ENCODE measurements at places on chromosomes 3 and 15.

GRCh38 chr3:114449271-114450007 lies 155.6 kb downstream of the TIGIT start:
- DNase-seq, result no peak

DNA sequence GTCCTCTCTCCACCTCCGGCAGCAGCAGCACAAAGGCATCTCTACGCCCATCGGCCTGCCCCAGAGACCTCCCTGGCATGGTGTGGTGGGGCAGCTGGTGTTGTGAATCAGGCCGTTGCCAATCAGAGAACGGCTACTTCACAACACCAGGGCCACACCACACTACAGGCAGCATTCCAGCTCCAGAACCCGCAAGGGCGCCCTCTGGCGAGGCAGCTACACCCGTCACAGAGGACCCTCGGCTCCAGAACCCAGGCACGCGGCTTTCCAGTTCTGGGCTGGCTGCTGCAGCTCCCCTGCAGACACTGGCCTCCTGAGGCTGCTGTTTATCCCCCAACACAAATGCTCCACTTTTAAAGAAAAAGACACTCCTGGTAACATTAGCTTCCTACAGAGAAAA lies 127.5 kb upstream of the TOPAZ1 start:
- DNase-seq, result no peak

GRCh38 chr3:103818800-103819199 lies 1384.0 kb downstream of the ZPLD1 start:
- DNase-seq, result no peak

- no peak for DNase-seq
Observed at GRCh38 chr3:5441401-5441800, 253.9 kb downstream of the EDEM1 start.

DNA sequence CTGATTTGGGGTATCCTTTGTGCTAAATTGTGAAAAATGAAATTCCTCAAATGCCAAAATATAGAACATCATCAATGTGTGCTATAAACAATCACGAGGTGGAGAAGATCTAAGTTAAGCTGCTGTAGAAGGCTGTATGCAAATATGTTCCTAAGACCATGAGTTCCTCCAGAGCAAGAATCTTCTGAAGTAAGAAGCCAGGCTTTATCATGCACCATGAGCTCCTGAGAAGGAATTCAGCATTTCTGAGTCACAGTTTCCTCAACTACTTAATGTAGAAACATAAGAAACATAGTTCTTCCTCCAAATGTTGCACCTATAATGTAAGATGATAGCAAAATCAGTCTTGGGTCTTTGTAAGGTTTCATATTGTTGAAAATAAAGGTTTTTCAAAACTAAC lies 241.7 kb upstream of the MDFIC2 start:
- DNase-seq, result no peak

DNA sequence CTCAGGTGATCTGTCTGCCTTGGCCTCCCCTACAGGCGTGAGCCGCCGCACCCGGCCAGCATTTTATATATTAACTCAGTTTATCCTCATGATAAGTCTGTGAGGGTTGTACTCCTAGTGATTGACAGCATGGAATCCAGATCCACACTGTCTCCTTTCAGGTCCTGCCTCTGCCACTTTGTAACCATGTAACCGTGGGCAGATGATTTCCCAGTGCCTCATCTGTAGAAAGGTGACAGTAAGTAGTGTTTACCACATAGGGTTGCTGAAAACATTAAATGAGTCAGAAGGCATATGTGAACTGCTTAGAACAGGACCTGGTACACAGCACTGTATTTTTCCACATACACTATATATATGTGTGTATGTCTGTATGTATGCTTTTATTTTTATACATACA lies 2.4 kb downstream of the FYTTD1 start:
- DNase-seq, result no peak

- peak; percentile 81 for DNase-seq
Observed at GRCh38 chr15:84633311-84634227, 20.5 kb downstream of the WDR73 start.

- no peak for DNase-seq
Observed at GRCh38 chr3:34238407-34238806, 440.0 kb downstream of the PDCD6IP start.

DNA sequence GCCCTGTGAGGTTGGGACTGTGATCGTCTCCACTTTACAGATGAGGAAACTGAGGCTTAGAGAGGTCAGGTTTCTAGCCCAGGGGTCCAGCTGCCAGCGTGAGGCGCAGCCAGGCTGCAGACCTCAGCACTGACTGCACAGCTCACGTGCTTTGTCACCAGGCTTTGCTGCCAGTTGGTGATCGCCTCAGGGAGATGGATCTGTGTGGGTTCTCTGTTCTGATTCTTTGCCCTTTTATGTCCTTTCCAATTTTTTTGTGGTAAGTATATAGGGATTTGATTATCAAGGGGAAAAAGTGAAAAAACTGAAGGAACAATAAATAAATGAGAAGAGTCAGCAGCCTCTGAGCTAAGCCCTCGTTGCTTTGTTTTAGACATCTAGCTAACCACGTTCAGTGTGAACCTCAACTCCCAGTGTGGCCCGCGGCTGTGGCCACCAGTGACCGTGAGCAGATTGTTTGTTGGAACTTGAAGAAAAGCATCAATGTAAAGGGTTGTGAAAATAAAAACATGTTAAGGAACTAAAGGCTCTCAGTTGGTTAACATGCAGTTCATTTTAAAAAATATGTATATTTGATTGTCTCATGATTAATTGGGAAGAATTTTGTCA lies 117.6 kb downstream of the PDE8A start:
- DNase-seq, result no peak

GRCh38 chr3:155714295-155714718 lies 30.6 kb downstream of the PLCH1 start:
- DNase-seq, result no peak

DNA sequence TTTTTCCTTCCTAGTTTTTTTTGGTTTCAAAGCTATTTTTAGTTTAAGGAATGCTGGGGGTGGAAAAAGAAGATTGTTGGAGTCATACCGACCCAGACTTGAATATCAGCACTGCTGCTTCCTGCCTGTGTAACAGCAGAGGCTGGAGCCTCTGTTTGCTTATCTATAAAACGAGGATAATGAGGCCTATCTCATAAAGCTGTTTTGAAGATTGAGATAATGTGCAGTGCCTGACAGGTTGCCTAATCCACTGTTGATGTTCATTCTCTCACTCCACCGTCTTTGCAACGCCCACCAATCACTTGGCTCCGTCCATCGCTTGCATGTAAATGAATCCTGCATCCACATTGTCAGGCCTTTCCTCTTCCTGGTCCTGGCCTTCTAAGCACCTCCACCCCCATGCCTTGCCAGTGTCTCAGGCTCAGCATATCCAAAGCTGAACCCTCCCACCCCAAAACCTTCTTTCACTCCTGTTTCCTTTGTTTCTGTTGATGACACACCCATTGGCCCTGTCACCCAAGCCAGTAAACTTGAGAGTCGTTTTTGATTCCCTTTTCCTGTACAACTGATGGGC lies 94.9 kb downstream of the MEX3B start:
- no peak for DNase-seq

- no peak for DNase-seq
Observed at GRCh38 chr3:122052968-122053367, 2.2 kb upstream of the CD86 start.

DNA sequence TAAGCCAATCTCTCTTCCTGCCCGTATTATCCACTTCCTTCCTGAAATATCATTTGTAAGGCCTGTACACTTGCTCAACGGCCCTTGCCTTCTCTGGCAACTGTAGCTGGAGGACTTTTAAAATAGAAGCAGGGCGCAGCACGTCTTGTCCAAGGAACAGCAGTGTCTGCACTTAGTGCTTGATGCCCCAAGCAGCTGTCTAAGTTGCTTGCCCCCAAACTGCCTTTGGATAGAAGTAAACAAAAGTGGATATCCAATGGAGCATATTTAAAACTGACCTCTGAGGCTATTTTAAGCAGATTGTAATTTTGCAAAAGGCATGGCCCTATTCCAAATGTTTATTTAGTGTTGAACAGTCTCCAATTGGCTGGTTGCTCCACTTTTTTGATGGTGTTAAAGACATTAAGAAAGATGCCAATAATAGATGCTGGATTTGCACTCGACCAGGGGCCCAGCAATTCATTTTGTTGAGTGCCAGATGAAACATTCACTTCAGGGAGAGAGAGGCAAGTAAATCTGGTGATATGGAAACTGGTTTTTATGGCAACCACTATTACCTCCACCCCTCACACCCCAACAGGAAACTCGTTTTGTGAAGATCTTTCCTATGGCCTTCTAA lies 526.8 kb upstream of the TBL1XR1 start:
- no peak for DNase-seq

Data from type B pancreatic cell (in vitro differentiated cells).